Hepatocyte (in vitro differentiated cells): ENCODE measurements at places on chromosomes 2 and 18. TPM values are rescaled to one million over a fixed set of nuclear protein-coding genes. Genes with fewer than 3 reads are reported as not detected.

- H3K4me1 ChIP-seq, result no peaks in the 10 kb centered on the region
- H3K27ac ChIP-seq, result no peak overlapping the region
- H3K36me3 ChIP-seq, result no peaks in the 10 kb centered on the region
These were observed 7.3 kb downstream of the MYO5B start for GRCh38 chr18:50187659-50188058.

- no peaks in the 10 kb centered on the region for H3K36me3 ChIP-seq
- no peak for DNase-seq
- no peaks in the 10 kb centered on the region for H3K27me3 ChIP-seq
- no peak overlapping the region for H3K4me3 ChIP-seq
These were observed 98.3 kb upstream of the OTOS start for GRCh38 chr2:240238786-240239185.

DNA sequence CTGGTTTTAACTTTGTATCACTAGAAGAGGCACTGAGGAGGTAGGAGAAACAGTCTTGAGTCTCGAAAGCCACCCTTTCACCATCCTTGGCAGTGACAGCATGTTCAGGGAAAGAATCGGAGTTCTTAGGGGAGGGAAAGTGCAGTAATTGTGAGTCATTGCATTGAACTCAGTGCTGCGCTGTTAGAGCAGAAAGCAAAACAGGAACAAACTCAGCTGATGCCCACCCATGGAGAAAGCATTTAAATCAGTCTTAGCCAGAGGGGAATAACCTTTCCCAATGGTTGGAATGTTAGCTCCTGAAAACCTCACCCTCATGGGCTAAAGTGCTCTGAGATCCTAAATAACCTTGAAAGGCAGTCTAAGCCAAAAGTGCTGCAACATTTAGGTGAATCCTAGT lies 845.6 kb upstream of the CNTNAP5 start:
- no peaks in the 10 kb centered on the region for H3K27me3 ChIP-seq
- no peak overlapping the region for H3K27ac ChIP-seq
- H3K4me3 ChIP-seq, result no peak overlapping the region
- H3K4me1 ChIP-seq, result no peaks in the 10 kb centered on the region
- DNase-seq, result no peak
- no peaks in the 10 kb centered on the region for H3K36me3 ChIP-seq

DNA sequence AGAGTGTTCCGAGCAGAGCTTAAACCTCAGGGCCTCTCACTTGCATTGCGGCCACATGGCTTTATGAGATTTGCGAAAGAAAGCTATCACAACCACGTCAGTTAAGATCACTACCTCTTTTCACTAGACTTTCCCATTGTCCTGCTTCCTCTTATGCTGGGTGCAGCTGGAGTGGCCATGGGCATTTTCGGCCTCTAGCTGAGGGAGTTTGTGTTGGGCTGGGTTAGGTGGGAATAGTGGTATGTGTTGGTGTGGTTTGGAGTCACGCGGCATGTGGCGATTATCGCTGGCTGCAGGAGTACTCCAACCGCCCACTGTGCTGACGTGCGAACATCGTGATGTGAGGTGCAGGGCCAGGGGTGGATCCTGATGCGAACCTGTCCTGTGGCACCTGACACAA lies 27.1 kb downstream of the RALB start:
- H3K4me1 ChIP-seq, result no peaks in the 10 kb centered on the region
- no peak overlapping the region for H3K27ac ChIP-seq
- no peaks in the 10 kb centered on the region for H3K27me3 ChIP-seq
- no peak overlapping the region for H3K4me3 ChIP-seq
- no peak for DNase-seq

DNA sequence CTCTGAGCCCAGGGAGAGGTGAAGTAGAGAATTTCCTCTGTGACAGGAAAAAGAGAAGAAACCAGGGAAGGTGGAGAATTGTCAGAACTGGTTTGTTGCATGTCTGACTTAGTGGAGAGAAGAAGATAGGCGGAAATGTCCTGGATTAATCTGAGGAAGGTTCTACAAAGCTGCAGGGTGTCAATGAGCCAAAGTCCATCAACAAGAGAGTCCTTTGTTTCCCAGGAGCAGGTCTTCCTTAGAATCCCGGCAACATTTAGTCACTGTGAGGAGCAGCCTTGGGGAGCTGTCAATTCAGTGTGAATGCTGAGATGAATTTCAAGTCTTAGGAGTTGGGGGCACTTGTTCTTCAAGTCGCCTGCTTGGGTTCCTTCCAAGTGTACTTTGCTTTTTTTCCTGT lies 88.4 kb upstream of the CELF4 start:
- no peaks in the 10 kb centered on the region for H3K36me3 ChIP-seq
- no peak overlapping the region for H3K4me3 ChIP-seq
- peaks cover 10% of the 10 kb centered on the region for H3K4me1 ChIP-seq
- no peaks in the 10 kb centered on the region for H3K27me3 ChIP-seq
- no peak overlapping the region for H3K27ac ChIP-seq
- no peak for DNase-seq

DNA sequence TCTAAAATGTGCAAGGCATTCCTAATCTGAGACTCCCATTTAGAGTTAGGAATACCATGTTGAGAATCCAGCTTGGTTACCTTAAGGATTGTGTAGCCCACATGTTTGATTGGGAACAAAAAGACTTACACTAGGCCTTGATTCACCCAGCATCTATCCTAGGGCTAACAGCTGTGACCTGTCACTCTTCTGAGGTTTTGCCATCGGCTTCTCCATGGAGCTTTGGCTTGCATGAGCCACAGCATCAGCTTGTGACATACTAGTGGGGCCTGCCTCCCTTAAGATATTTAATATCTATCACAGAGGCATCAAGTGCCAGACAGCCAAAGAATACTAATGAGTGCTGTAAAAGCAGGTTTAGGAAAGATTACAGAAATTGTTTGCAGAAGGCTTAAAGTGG lies 241.3 kb upstream of the UBE2E3 start:
- no peaks in the 10 kb centered on the region for H3K4me1 ChIP-seq
- no peaks in the 10 kb centered on the region for H3K36me3 ChIP-seq
- no peak overlapping the region for H3K4me3 ChIP-seq
- DNase-seq, result no peak
- H3K27me3 ChIP-seq, result no peaks in the 10 kb centered on the region

DNA sequence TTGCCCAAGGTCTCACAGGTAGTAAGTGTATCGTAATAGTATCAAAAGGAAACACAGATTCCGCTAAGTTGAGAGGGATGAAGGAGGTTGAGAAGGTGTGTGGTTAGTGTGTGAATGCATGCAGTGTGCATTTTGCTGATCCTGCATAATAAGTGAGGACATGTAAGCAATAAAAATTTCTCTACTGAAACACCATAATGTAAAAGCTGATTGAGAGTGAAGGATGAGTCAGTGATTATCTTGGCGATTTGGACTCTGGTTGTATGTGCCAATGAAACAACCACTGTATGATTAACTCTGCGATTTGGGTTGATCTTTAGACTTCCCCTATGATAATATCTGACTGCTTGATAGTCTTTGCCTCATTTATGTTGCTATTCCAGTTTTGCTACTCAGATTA lies 16.7 kb upstream of the ADGRF3 start:
- no peaks in the 10 kb centered on the region for H3K27me3 ChIP-seq
- no peaks in the 10 kb centered on the region for H3K36me3 ChIP-seq
- no peak overlapping the region for H3K4me3 ChIP-seq
- H3K27ac ChIP-seq, result peak overlapping the region; percentile 22

DNA sequence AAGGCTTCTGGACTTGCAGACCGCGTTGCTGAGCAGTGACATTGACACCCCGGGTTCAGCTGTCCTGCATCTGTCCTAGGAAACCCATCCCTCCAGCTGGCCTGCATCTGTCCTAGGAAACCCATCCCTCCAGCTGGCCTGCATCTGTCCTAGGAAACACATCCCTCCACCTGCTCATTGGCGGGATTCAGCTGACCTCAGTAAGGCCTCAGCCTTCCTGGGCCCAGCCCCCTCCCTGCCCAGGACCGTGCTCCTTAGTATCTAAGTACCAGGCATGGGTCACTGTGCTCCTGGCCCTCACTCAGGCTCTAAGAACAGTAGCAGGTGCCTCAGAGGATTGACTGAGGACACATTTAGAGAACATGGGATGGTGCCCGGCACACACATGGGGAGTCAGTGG lies 1.2 kb downstream of the MLPH start:
- no peak for DNase-seq
- no peaks in the 10 kb centered on the region for H3K36me3 ChIP-seq
- peaks cover 7% of the 10 kb centered on the region for H3K4me1 ChIP-seq
- H3K27me3 ChIP-seq, result peaks cover 35% of the 10 kb centered on the region
- H3K27ac ChIP-seq, result no peak overlapping the region

DNA sequence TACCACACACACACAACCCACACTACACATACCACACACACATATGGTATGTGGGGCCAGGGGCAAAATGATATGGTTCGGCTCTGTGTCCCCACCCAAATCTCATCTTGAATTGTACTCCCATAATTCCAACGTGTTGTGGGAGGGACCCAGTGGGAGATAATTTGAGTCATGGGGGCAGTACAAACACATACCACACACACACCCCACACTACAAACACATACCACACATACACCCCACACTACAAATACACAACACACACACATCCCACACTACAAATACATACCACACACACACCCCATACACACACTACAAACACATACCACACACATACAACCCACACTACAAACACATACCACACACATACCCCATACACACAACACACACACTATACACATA lies 117.8 kb downstream of the TTC32 start:
- peaks cover 10% of the 10 kb centered on the region for H3K4me1 ChIP-seq
- no peaks in the 10 kb centered on the region for H3K27me3 ChIP-seq
- no peak overlapping the region for H3K4me3 ChIP-seq
- H3K27ac ChIP-seq, result no peak overlapping the region
- no peak for DNase-seq

- DNase-seq, result no peak
- H3K36me3 ChIP-seq, result no peaks in the 10 kb centered on the region
- peaks cover 13% of the 10 kb centered on the region for H3K4me1 ChIP-seq
These were observed 189.7 kb upstream of the OSR1 start for GRCh38 chr2:19548116-19548515.

- H3K4me1 ChIP-seq, result peaks cover 17% of the 10 kb centered on the region
- no peaks in the 10 kb centered on the region for H3K36me3 ChIP-seq
- no peaks in the 10 kb centered on the region for H3K27me3 ChIP-seq
- peak overlapping the region; percentile 97 for H3K27ac ChIP-seq
- peak; percentile 62 for DNase-seq
These were observed 1.4 kb downstream of the FZD5 start for GRCh38 chr2:207768168-207768865.

- no peaks in the 10 kb centered on the region for H3K36me3 ChIP-seq
- no peak overlapping the region for H3K4me3 ChIP-seq
- no peak overlapping the region for H3K27ac ChIP-seq
- H3K27me3 ChIP-seq, result no peaks in the 10 kb centered on the region
- no peaks in the 10 kb centered on the region for H3K4me1 ChIP-seq
These were observed 71.6 kb upstream of the L3MBTL4 start for GRCh38 chr18:6486313-6486712.

DNA sequence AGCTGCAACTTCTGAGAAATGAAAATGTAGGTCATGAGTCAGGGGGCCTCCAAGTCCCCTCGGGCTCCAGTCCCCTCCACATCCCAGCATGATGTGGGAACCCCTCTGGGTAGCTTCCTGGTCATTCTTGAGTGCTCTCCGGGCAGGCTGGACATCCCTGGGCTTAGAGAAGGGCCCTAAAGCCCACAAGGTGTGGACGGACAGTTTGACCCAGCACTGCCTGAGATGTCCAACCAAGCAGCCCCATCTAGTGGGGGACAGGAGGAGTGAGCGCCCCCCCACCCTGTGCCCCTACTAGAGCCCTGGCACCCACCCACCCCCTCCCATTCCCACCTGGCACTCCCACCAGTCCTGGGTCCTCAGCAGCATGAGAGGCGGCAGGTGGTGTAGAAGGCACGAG lies 46.0 kb downstream of the CYP27C1 start:
- no peaks in the 10 kb centered on the region for H3K36me3 ChIP-seq
- no peak overlapping the region for H3K4me3 ChIP-seq
- DNase-seq, result peak; percentile 62
- peak overlapping the region; percentile 97 for H3K27ac ChIP-seq
- H3K27me3 ChIP-seq, result no peaks in the 10 kb centered on the region
- peaks cover 20% of the 10 kb centered on the region for H3K4me1 ChIP-seq

DNA sequence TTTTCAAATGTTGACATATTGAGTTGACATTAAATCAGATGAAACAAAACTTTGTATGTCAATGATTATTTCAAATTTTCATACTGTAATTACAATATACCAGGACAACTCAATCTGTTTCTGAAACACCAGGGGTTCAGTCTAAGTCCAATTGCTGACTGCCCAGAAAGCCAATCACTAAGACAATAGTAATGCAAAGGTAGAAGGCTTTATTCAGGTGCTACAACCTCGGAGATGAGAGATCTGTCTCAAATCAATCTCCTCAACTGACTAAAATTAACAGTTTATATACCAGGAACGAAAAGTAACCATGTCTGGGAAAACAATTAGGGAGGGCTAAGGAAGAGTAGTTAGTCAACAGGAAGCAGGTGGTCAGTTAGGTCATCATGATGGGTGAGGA lies 1400.4 kb downstream of the SUCLG1 start:
- no peak overlapping the region for H3K27ac ChIP-seq
- no peak for DNase-seq
- H3K36me3 ChIP-seq, result no peaks in the 10 kb centered on the region
- no peaks in the 10 kb centered on the region for H3K27me3 ChIP-seq
- H3K4me3 ChIP-seq, result no peak overlapping the region

DNA sequence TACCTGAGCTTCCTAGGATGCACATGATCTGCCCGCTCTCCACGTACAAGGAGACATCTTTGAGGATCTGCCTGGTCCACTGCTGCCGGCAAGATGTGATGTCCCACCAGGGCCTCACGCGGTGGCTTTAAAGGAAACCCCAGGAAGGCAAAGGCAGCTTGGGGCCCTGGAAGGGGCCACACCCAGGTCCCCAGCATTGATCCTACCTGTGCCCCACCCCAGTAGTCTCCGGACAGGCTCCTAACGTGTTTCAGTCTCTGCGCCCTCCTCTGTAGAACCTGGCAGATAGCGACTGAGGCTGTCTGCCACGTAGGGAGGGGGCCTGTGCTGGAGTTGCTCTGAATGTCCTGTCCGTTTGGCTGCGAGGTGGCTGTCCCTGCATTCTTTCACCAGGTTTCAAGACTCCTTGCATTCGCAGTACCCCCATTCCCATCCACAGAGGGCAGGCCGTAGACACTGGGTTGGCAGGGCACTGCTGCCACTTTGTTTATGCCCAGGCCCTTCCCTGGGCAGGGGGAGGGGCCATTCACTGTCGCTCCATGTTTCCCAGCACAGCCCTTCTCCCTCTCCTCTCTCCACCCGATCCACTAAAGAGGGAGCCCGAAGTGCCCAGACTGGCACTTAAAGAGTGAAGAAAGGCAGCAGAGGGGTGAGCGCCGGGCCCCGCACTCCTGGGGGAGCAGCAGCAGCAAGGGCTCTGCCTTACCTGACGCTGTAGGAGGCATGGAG lies 644 bp downstream of the ABCG5 start:
- H3K4me3 ChIP-seq, result no peak overlapping the region
- no peaks in the 10 kb centered on the region for H3K4me1 ChIP-seq
- H3K27me3 ChIP-seq, result no peaks in the 10 kb centered on the region
- H3K36me3 ChIP-seq, result no peaks in the 10 kb centered on the region
- no peak for DNase-seq
- no peak overlapping the region for H3K27ac ChIP-seq

The ASB18 gene
- not detected in 2 replicates for polyA plus RNA-seq

The PTH2R gene
- 0.30 TPM in 1 of 2 replicates, not detected in the other for polyA plus RNA-seq

The LOXHD1 gene
- not detected in 2 replicates for polyA plus RNA-seq

The ZSWIM2 gene
- polyA plus RNA-seq, result 0.45 TPM in 1 of 2 replicates, not detected in the other

The GREB1L gene
- polyA plus RNA-seq, result 14.0 and 15.1 TPM in 2 replicates

The ALS2 gene
- 10.7 and 11.6 TPM in 2 replicates for polyA plus RNA-seq

The LBH gene
- 54.1 and 54.2 TPM in 2 replicates for polyA plus RNA-seq

The DSG1 gene
- 0.10 and 0.65 TPM in 2 replicates for polyA plus RNA-seq

The TSPYL6 gene
- not detected in 2 replicates for polyA plus RNA-seq

The IHH gene
- polyA plus RNA-seq, result 27.7 and 36.3 TPM in 2 replicates

The RSAD2 gene
- polyA plus RNA-seq, result 1.1 and 2.9 TPM in 2 replicates
